ENCODE measurements at places on chromosomes 13 and 19.

DNA sequence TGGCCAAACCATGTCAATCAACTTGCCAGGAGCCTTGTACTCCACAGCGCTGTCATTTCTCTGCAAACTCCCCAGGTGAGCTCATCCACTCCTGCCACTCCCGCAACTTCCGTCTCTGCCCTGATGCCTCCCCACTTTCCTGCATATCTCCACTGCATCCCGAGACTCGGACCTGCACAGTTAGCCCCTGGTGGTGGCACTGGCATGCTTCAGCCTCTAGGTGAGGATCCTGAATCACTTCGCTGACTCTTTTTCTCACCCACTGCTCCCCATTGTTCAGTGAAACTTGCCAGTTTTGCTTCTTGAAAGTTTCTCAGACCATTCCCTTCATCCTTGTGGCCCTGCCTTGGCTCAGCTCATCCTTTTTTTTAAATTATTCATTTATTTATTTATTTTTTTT is 3.4 kb upstream of the CTU1 start:
- no peak for DNase-seq

DNA sequence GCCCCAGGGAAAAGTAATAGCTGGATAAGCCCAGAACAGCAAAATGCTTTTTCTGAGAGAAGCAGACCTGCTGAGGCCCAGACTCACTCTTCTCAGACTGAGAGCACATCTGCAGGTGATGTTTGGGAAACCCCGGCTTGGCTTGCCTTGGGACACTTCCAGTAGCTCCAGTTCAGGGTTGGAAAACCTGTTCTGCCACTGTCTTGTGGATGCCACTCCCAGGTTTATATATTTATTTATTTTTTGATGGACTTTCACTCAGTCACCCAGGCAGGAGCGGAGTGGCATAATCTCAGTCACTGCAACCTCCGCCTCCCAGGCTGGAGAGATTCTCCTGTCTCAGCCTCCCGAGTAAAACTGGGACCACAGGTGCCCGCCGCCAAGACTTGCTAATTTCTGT is 8.0 kb upstream of the SMARCA4 start:
- no peak for DNase-seq

DNA sequence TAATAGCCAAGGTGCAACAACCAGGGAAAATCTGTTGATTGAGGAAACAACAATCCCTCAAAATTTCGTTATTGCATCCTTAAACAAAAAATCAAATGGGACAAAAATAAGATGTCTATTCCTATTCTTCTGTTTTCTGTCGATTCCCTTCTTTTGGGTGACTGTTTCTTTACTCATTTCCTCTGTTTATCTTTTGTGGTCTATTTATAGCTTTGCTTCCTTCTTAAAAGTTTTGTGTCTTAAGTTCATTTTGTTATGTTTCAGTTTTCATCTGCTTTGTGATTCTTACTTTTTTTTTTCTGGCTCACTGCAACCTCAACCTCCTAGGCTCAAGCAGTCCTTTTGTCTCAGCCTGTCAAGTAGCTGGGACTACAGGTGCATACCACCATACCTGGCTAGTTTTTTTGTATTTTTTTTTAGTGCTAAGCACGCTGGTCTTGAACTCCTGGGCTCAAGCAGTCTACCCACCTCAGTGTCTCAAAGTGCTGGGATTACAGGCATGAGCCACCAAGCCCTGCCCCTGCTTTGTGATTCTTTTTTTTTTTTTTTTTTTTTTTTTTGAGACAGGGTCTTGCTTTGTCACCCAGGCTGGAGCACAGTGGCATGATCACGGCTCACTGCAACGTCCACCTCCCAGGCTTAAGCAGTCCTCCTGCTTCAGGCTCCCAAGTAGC is 10.4 kb downstream of the ZNF146 start:
- DNase-seq: no peak

DNA sequence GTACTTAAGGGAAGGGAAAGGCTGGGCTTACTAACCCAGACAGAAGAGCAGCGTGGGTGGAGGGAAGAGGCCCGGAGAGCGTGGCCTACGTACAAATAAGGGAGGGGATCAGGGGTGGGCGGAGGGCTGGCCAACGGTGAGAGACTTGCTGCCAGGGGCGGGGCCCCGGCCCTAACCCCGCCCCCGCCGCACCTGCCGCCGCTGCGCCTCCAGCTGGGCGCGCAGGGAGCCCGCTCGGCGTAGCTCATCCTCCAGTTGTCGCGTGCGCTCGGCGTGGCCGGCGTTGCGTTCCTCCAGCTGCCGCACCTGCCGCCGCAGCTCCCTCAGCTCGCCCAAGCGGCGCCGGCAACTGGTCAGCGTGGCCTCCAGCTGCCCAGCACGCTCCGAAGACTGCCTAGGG is 5.7 kb downstream of the HOOK2 start:
- no peak for DNase-seq

DNA sequence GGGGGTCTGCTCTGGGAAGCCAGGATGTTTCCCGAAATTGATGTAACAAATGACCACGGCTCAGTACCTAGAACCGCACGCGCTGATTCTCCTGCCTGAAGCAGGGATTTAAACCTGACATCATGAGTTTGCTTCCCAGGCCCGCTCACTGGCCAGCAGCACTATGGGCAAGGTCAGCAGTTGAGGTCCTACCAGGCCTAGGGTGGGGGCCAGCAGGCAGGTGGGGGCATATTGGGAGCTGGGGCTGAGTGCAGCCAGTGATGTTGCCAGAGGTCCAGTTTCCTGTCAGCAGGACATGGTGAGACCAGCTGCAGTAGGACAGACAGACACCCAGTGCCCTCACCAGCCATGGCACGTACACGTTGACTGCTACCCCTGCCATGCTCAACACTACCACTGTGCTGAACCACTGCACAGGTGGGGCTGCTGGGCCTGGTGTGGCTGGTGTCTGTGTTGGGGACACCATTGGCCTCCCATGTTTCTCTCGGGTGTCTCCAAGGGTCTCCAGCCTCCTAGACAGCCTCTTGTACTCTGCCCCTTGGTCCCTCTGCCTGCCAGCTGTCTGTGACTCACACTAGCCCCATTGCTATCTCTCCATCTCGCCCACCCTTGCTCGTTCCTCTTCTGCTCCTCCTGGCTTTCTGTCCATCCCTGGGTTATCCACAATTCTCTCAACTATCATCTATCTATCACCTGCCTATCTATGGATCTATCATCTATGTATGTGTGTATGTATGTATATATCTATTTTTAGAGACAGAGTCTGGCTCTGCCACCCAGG is 1.1 kb upstream of the C19orf85 start:
- no peak for DNase-seq
